ENCODE measurements at places on chromosomes 2 and 18. TPM values are rescaled to one million over a fixed set of nuclear protein-coding genes. Genes with fewer than 3 reads are reported as not detected.

Gene B4GALT6
- 4.3 TPM for polyA plus RNA-seq

Gene IGFBP2
- polyA plus RNA-seq: 980 TPM

Gene IL18RAP
- not detected for polyA plus RNA-seq

Gene TUBA3E
- polyA plus RNA-seq: not detected

Gene GALR1
- polyA plus RNA-seq: 0.09 TPM

Data from H1 (cell line).